ENCODE measurements at places on chromosomes 13 and 19.

DNA sequence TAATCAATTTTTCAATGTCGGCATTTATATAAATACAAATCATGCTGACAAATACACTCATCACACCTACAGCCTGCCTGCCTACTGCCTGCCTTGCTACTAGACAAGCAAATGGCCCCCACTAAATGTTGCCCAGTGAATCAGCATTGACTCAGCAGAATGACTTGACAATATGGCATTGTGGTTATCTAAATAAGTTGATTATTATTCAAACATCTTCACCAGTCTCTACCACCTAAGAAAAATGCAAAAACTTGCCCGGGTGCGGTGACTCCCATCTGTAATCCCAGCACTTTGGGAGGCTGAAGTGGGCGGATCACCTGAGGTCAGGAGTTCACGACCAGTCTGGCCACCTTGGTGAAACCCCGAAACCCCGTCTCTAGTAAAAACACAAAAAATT is 296.1 kb downstream of the PCDH9 start:
- no peak for DNase-seq

- no peak for DNase-seq
Observed at GRCh38 chr19:42053037-42053935, 16.7 kb downstream of the GRIK5 start.

DNA sequence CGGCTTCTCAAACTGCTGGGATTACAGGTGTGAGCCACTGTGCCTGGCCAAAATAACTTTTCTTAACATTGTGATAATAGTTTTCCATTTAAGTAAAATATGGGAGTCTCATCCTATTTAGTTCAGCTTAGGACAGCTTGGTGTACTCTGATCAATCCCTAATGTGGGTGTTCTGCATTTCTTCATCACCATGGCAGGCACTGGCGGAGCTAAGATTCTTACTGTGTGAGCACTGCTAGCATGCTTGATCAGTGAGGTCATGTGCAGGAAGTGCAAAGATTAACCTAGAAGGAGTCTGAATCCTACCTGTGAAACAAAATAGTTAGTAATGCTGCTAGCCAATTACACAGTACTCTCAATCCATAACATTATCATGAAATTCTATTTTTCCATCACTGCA is 1684.2 kb upstream of the SLC10A2 start:
- no peak for DNase-seq

DNA sequence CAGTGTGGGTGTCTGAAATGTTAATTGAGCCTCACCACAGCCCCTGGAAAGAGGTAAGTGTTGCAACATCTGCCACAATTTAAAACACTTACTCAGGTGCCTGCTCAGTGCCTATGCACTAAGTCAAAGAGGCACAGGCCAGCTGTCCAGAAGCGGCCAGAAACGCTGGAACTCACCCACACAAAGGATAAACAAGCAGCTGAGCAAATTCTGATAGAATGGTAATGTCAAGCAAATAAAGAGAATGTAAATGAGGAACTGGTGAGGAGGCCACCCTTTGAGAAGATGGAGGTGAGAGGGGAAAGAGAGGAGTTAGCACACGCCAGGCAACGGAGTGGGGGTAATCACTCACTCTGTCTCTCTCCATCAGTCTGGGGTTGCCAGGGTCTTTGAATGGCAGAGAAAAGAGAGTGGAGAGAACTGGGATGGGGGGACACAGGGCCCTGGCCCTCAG is 67.7 kb upstream of the SERP2 start:
- DNase-seq, result no peak

All from GDM1 (cell line).